ENCODE measurements at places on chromosomes 12 and 14.
A peak's percentile ranks its signal among the peaks of the same experiment; 100 is the strongest.

GRCh38 chr12:110613071-110613770 is 708 bp upstream of the TCTN1 start:
- no peak for DNase-seq

GRCh38 chr12:4353785-4354208 is 25.7 kb downstream of the FGF23 start:
- DNase-seq = peak; percentile 20

GRCh38 chr12:92389466-92389865 is 243.8 kb upstream of the BTG1 start:
- DNase-seq = no peak

DNA sequence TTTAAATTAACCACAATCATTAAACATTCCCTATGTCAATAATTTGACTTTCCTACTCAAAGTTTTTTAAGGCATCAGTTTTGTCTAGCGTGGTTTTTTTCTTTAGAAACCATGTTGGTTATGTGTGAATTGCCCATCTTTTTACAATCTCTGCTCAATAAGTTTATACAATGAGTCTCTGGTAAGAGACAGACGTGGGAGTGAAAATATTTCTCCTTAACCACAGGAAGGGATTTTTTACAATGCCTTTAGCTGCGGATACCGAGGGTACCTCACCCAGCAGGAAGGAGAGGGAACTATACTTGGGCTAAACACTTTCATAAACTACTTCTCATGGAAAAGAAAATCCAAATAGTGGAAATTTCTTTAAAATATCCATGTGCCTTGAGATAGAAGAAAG is 191.4 kb upstream of the BCL2L14 start:
- no peak for DNase-seq

GRCh38 chr14:94398182-94398479 is 9.7 kb upstream of the SERPINA1 start:
- DNase-seq = no peak

- DNase-seq = no peak
These were observed 117.7 kb downstream of the OTOGL start for GRCh38 chr12:80217011-80217535.

GRCh38 chr12:116222358-116222757 is 55.1 kb downstream of the MED13L start:
- peak; percentile 93 for DNase-seq

GRCh38 chr14:71115821-71116567 is 208.7 kb downstream of the PCNX1 start:
- no peak for DNase-seq

- no peak for DNase-seq
These were observed 16.1 kb downstream of the RASSF9 start for GRCh38 chr12:85820101-85820500.

DNA sequence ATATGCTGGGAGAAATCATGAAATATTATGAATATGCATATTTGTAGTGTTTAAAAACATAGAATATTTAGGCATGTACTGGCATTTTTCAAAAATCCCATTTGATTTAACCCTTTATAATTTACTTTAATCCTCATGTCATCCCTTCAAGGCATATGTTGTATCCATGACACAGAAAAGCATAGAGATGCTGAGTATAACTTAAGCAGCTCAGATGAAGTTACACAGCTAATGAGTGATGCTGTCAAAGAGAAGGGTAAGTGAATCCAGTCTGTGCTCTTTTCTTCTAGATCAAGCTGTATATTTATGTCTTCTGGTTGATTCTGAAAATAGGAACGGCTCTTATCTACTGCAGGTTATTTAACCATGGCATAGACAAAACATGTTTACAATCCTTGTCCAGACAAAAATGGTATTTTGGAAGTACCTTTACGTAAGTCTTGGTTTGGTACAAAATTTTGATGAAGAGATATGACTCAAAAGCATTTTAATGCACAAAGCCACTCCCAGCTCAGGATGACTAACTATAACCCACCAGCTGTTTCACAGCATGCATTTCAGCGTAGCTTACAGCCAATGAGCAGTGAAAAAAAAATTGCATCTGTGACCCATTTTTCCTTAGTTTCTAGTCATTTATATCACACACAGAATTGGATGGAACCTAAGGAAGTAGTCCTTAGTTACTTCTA is 201.7 kb downstream of the STXBP6 start:
- DNase-seq = no peak

DNA sequence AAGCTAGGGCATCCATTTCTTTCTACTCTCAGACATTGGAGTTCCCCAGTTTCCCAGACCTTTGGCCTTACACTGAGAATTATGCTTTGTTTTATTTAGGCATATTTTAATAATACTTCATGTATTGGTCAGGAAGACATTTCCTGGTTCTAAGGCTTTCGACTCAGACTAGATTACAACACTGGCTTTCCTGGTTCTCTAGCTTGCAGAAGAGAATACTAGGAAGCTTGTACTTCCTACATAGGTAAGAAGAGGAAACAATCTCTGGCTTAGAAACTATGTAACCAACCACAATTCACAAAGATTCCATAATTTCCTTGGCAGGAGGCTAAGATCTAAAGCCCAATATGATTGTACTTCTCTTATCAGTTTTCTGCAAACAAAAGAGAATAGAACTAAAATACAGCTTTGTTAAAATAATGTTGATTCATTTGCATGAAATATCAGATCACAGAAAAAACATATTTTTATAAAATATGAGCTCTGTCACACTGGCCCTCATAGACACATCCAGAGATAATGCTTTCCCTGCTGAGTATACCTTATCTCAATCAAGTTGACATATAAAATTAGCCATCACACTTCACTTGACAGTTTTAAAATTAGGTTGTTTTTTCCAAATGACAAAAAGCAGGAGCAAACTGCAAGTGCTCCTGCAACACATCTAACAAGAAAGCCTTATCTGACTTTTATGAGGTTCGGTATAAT is 30.5 kb downstream of the CLEC2D start:
- DNase-seq = peak; percentile 28

DNA sequence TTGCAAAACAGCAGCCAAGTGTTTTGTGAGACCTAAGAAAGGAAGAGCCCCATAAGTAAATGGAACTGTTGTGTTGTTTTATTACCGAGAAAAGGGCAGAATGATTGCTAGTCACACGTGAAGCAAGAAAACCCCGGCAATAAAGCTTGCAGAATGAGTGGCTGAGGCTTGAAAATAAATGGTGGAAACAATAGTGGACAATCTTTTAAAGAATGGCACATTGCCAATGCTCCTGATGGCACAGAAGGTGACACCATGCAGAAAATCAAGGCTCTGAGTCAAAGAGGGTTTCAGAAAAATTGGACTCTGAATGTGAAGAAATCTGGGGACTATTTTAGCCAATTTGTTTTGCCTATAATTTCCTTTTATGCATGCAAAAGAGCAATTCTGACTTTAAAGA is 4.0 kb upstream of the AQP2 start:
- no peak for DNase-seq

DNA sequence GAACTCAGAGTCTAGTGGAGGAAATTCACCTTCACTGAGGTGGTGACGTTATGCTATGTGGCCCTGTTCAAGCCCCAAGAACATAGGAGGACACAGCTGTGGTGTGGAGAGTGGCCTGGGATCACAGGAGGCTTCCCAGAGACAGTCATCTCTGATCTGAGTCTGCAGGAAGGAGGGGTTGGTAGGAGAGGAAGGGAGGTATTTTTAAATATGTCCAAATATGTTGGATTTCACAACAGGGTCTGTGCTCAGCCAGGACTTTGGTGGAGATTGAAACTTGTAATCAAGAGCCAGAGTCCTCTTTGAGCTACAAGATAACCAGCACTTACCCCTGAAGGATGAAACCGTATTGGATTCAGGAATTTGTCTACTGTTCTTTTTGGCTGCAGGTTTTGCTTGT is 26.4 kb upstream of the MED13L start:
- no peak for DNase-seq

DNA sequence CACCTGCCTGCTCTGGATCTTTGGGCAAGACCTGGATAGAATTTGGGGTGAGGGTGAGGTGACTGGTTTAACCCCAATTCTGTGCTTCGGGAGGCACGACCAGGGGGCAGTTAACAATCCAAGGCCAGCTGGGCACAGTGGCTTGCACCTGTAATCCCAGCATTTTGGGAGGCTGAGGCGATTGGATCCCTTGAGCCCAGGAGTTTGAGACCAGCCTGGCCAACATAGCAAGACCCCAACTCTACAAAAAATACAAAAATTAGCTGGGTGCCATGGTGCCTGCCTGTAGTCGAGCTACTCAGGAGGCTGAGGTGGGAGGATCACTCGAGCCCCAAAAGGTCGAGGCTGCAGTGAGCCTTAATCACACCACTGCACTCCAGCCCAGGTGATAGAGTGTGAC is 38.2 kb downstream of the HRK start:
- no peak for DNase-seq

DNA sequence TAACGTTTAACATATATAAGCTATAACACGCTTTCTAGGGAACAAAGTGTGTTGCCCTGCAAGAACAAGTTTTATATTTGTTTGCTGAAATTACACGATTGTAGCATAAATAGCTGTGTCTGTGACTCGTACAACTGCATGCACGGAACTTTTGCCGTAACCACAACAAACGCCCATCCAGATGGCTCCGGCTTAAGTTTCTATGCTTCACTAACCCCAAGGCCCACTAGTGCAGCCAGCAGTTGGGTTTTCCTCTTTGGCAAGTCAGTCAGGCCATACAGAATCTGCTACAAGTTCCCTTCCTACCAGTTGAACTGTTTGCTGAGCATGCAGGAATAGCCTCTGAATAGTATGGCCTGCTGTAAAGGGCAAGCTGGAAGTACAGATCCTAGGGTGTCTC is 12.1 kb downstream of the CSRP2 start:
- no peak for DNase-seq

DNA sequence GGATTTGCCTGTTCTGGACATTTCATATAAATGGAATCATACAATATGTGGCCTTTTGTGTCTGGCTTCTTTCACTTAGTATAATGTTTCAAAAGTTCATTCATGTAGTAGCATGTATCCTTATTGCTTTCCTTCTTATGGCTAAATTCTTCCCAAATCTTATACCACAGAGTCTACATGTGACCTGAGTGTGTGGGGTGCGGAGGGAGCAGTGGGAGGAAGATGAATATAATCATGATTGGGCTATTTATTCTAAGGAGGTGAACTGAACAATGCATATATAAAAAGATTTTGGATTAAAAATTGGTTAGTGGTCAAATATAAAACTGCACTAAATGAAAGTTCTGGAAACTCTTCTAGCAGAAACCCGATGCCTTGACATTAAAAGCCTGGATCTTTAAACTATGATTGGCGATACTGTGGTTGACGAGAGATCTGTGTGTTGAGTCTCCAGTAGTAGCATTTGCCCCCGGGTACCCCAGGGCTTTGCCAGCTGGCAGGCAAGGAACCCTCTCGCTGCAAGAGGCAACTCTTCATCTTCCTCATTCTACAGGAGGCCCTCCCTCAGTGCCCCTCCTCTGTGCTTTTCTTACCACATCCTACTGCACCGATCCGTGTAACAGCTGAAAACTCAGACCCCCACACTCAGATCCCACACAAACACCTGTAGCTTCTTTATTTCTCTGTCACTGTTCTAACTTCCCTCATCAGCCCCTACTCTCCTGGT is 2.6 kb downstream of the CYP46A1 start:
- no peak for DNase-seq

- DNase-seq = peak; percentile 72
These were observed 10.4 kb downstream of the OTUB2 start for GRCh38 chr14:94036313-94037167.

- DNase-seq = no peak
These were observed 71.8 kb downstream of the CCDC60 start for GRCh38 chr12:119406308-119406707.

GRCh38 chr12:7127916-7128626 is 618 bp downstream of the RBP5 start:
- no peak for DNase-seq

DNA sequence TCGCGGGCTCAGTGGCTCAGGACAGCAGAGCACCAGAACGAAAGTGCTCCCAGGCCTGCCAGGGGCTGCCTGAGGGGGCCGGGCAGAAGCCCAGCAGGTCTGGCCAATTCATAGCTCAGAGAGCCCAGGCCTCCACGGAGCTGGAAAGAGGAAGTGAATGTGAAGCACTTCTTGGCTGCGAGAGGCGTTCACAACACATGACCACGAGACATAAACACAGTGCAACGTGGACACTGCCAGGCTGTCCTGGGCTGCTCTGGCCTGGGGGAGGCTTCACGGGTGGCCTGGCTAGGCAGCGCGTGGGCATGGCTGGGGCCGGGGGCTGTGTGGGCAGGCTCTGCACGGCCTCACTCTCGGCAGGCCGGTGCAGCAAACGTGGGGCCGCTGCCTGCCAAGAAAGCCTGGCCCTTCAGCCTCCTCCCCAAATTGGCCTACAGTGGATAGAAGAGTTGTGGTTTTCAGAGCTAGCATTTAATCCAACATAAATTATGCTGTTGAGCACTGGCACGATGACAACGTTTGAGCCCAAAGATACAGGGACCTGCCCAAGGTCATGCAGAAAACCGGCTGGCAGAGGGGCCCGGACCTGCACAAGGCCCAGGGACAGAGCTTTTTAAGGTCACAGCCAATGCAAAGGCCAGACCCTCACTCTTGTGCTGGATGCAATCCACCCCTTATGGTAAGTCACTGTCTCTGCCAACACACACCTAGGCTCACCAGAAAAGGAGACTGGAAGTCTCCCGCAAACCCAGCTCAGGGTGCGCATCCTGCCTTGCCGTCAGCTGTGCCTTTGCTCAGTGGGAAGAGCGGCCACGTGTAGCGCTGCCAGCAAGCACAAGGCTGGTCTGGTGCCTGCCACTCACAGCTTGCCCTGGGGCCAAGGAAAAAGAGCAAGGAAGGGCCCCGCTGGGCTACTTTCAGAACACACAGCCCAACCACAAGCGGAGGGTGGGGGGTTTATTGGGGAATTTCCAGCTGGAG is 8.6 kb downstream of the SLC25A29 start:
- no peak for DNase-seq

GRCh38 chr14:105589161-105589925 is 63.0 kb downstream of the TMEM121 start:
- no peak for DNase-seq

GRCh38 chr12:105721051-105721825 is 390.7 kb downstream of the C12orf75 start:
- no peak for DNase-seq

DNA sequence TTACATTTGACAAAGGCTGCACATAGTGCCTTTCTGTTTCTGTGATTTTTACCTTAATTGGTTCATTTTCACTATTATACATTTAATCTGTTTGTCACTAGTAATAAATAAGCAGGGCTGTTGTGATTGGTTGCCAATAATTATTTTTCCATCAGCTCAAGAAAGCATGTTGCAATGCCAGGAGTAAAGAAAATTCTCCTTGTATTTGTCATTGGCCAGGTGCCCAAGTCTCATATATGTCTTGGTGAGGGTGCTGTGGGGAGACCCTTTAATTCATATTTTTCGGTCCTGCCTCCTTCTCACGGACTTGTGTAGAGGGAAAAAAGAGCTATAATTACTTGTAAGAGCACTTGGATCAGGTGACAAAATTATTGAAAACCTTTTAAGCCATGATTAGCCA is 108.0 kb downstream of the KITLG start:
- DNase-seq = peak; percentile 48

GRCh38 chr12:122207391-122207790 is 3.9 kb downstream of the B3GNT4 start:
- DNase-seq = no peak

All from epithelial cell of esophagus (primary cell).